BJ (cell line): ENCODE measurements at places on chromosomes 4 and X.

DNA sequence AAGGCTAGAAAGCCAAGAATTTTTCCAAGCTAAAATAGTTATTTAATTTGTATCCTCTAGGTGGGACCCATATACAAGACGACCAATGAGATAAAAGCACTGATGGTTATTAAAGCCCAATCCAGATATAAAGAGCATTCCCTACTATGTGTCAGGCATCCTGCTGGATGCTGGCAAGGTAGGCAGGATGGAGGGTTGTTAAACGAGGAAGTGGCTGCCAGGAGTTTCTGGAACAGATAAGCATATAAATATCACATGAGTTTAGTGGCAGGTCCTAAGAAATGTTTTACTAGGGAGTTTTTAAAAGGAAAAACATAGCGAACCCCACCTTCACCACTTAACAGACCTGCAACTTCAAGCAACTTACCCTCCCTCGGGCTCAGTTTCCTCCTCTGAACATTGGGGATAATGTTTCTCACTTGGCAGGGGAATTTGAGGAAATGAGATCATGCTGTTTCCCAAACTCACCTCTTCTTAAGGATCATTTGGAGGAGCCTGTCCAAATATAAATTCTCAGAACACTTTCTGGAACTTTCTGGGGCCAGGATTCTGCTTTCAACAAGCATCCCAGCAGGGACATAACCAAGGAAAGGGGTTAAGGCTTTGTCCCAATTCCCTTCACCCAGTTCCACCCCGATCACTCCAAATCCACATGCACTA, 94.3 kb upstream of the LDB2 start:
- no peak for DNase-seq

- no peak for DNase-seq
These were observed 114.4 kb downstream of the ANTXR2 start for GRCh38 chr4:79958466-79959264.

DNA sequence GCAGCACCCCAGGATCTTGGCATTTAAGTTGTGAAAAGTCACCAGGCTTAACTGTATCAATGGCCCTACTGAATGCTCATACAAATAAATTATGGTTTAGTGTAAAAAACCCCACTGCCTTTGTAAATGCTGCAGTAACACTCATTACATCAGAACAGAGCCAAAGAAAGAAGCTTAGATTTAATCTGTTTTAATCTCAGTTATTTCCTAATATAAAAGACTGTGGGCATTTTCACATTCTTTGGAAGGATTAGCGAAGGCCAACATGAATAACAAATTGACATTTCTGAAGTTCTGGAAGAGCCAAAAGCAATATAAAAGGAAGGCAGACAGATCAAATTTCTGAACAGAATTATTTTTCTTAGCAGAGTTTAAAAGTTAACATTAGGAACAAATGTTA, 140.0 kb upstream of the HCCS start:
- no peak for DNase-seq

GRCh38 chrX:72621625-72622485, 49.2 kb upstream of the HDAC8 start:
- no peak for DNase-seq

DNA sequence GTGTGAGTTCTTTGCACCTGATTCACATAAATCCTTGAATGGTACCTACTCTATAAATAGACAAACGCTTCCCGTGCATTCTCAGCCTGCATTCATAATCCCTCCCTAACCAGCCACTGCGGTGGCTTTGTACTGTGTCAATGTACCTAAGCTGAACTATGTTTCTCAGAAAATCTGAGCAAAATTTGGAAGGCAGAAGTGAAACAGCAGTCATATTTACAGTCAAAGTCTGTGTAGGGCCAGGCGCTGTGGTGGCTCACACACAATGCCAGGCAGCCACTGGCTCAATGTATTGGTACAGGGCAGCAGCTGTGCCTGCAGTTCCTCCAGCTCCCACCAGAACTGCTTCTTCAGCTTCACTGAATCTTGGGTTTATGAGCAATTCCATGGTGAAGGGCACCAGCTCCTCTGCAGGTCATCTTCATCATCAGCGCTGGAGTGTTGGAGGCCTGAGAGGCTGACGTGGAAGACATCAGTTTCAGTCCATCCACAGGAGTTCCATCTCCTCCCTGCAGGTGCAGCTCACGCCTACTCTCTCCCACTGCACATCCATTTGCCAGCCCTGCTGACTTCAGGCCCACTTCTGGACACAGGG, 32.3 kb upstream of the IRF2 start:
- DNase-seq: no peak

- DNase-seq: no peak
These were observed 406.7 kb downstream of the MAPK10 start for GRCh38 chr4:85952972-85953650.

DNA sequence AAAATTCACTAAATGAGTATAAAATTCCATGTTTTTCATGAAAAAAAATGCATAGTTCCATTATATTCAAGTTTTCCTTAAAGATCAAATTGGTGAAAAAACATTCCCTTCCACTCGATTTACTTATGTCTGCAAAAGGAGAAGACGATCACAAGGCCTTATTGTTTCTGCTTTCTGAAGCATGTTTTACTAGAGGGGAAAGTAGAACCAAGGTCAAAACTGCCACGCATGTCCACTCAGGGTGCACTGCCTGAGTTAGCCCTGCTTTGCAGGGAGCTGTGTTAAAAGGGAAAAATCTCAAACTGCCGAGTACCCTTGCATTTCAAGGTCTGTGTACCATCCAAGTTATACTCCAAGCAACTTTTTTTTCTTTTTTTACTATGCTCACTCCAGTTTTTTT, 57.2 kb downstream of the TRAPPC11 start:
- no peak for DNase-seq

DNA sequence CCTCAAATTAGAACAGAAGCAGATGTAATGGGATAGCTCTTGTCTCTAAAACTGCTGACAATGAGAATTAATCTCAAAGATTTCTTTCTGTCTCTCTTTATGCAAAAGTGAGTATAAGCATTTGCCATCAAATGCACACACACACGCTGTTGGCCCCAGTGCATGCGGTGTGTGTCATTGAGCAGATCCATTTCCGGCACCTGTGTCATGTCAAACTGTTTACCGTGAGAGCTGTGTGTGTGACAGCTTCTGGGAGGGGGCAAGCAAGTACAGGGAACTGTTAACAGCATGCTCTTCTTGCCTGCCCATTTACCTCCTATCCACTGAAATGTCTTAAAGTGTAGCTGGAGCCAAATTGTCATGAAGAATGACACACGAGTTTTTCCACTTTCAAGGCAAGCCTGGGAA, 297.9 kb upstream of the FAT4 start:
- no peak for DNase-seq

DNA sequence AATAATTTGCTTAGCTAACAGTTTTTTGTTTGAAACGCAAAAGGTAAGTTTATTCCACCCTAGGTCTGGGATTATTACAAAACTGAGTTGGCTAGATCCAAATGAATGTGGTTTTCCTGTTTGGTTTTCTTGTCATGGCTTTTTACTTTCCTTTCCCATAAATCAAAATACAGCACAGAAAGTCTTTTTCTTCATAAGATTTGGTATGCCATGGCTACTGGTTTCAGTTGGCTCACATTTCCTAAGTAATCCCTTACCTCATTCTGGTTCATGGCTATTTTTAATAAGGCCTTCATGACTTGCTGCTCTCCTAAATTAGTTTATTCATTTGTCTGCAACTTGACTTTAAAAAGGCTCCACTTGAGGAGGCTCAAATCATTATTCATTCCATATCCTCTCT, 12.9 kb upstream of the PAK3 start:
- DNase-seq: no peak

- DNase-seq: no peak
These were observed at the start of gene CHRDL1 for GRCh38 chrX:110795645-110796406. Gene CHRDL1 (minus strand): TSS chrX:110795817. CDS start chrX:110792181, 3,636 bp downstream.

DNA sequence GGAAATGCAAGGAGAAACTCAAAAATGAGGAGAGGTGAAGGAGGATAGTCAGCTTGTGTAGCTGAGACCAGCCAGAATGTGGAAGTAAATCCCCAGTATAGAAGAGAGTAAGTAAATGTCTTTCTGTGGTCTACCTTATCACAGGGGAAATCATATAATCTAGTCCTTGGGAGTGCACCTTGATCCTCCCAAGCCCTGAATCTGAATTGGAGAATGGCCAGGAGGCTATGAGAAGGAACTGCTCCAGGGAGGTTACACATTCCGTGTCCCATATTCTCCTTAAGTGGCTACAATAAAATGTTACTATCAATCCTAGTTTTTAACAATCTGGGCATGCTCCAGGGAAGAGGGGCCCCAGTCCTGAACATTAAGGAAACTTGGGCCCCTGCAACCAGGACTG, 10.8 kb downstream of the AGTR2 start:
- DNase-seq: no peak

- DNase-seq: no peak
These were observed 277.7 kb downstream of the ARAP2 start for GRCh38 chr4:35966566-35966965.

GRCh38 chr4:145298885-145299284, 118.5 kb upstream of the OTUD4 start:
- no peak for DNase-seq

GRCh38 chrX:8374041-8374825, 90.4 kb upstream of the VCX3B start:
- no peak for DNase-seq
